ENCODE measurements at places on chromosomes 1 and 21.

- no peak for DNase-seq
Measured at GRCh38 chr1:79295967-79296366, 289.4 kb upstream of the ADGRL4 start.

DNA sequence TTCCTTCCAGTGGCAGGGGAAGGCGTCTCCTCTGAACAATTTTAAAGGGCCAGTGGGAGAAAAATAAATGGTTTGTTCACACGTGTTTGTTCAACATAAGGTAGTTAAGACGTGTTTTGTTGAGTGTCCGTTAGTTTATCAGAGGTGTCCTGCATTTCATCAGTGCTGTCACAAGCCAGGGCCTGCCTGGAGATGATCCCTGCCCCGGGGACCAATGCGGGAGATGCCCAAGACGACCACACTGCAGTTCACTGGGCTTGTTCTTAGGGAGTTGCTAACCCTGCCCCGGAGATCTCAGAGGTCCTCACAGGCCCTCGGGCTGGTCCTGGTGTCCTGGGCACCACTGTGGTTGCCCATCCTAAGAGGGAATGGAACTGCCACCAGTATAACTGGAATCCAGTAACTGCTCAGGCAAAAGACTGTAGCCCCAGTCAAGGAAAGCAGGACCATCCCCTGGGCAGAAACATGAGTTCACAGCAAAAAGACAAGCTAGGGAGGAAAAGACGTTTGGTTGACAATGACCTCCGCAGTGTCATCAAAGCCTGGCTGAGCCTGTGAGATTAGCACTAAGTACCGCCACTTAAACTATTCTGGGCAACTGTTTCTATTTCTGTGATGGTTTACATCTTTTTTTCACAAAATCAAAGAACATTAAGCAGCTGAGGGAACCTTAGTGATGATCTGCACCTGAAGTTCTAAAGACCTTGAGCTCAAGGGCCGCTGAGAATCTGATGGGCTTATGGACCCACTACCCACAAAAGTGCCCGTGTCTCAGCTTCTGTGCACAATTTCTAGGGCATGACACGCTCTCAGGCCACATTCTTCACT, 44.9 kb upstream of the LIN9 start:
- no peak for DNase-seq

DNA sequence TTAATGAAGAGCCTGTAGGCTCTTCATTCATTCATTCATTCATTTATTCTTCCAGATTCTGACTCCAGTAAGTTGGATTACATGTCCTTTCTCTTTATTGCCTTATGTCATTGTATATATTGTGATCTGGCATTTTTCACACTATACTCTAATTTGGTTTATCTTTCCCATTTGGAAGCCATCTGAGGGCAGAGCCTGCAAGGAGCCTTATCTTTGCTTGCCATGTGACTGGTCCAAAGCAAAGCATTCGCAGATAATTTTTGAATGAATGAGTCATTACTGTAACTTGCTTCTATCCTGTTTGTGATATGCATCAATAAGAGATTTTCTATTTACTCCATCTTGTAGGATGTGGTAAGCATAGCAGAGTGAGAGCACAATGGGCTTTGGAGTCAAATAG, 108.4 kb upstream of the DAB1 start:
- no peak for DNase-seq

DNA sequence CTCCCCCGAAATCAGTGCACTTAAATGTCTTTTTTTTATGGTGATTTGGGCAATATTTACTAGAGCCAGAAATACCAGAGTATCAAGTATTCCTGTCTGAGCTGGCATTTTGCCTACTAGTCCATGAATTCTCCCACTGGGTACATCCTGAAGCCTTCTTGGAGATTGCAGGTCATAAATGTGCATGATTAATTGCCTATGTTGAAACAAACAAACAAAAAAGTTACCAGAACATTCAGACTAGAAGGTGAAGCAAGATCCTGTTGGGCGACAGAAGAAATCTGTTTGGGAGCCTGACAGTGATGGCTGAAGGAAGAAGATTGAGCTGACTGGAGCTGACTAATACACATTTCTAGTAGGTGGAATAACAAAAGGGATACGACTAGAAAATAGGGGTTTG, 127.4 kb upstream of the NRIP1 start:
- DNase-seq = no peak

DNA sequence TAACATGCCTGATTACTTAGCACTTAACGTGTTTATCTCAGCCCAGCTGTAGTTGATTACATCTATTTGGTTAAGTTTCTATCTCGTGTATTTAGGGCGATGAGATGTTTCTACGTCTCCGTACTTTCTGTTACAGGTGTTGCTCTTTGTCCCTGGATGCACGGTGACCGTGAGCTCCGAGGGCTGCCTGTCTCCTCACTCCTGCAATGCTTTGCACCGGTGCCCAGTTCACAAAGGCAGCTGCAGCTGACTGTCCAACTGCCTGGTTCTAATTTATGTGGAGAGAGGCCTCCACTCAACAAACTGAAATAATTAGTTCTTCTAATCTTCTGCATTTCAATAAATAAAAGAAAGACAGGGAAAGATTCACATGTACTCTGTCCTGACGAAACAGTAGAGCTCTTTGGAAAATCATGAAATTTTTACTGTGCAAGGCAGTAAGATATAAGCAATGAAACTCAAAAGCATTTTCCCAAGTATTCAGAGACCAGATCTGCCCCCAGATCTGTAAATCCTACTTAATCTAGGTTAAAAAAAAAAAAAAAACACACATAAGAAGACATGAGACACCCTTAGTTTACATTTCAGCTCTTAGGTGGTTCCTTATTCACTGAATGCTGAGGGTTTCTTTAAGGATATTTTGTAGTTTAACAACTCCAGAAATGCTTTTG, 108.2 kb downstream of the TGFBR3 start:
- DNase-seq = no peak

DNA sequence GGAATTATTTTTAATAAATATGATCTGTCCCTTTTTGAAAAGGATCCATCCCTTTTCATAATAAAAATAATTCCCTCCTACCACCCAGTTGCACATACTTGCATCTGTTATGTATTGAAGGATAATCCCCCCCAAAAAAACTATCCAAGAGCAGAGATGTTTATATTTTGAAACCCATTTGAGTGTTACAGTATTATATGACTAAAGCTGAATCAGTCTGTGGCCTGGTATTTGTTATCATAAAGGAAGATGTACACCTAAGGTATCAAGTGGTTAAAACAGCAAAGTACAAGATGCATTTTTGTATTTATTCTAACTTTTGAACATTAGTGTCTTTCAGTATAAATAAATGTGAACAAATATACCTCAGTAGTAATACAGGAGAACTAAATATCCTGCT, 12.7 kb upstream of the TGFB2 start:
- DNase-seq = no peak

DNA sequence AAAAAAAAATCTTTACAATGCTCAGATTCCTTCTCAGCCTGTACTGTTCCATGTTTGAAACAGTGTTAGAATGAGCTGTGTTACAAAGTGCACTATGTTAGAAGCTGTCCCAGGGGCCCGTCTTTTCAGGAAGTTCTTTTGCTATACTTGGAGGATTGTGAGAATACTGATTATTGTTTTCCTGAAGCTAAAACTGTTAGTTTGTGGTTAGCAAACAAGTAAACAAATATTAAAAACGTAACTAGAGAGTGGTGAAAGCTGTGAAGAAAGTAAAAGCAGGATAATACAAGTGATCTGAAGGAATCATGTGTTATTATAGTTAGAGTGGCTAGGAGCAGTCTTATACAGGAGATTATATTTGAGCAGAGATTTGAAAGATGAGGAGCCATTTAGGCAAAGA, 35.6 kb downstream of the CAMSAP2 start:
- DNase-seq = no peak

DNA sequence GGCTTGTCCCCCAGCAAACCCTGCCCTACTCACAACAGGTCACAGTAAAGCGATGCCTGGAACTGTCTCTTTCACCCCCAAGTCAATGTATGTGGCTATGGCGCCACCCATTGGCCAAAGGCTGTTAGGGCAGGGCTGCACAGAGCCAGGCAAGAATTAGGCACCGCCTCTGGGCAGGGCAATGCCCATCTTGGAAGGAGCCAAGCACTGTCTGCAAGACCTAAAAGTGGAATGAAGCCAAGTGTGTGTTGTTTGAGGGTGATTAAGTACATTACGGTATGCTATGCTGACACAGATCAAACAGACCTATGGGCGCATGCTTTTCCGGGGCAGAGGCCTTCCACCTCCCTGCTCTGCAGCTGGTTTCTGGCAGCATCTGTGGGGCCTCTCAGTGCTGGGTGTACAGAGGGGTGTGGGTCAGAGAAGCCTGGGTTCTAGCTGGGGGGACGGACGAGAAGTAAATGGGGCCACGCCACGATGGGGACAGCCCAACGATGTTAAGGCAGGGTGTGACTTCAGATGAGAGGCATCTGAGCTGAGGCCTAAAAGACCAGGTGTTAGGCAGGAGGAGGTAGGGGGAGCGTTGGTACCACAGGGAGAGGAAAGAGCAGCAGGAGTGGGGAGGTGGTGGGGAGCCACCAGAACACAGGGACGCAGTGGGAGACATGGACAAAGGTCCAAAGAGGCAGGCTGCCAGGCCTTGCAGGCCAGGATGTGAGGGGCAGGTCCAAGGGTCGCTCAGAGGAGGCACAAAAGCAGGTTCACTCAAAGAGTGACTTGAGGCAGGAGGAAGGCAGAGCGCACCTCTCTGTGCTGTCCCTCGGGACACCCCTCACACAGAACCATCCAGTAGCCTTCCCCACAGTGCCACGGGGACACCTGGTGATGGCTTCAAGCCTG, 49.8 kb downstream of the ACOT7 start:
- DNase-seq = peak; percentile 61

- DNase-seq = no peak
Measured at GRCh38 chr1:155888481-155888880, 22.7 kb downstream of the RIT1 start.
